Pulmonary artery endothelial cell (primary cell): ENCODE measurements at places on chromosomes 4 and X. TPM values are rescaled to one million over a fixed set of nuclear protein-coding genes. Genes with fewer than 3 reads are reported as not detected.
A peak's percentile ranks its signal among the peaks of the same experiment; 100 is the strongest.

DNA sequence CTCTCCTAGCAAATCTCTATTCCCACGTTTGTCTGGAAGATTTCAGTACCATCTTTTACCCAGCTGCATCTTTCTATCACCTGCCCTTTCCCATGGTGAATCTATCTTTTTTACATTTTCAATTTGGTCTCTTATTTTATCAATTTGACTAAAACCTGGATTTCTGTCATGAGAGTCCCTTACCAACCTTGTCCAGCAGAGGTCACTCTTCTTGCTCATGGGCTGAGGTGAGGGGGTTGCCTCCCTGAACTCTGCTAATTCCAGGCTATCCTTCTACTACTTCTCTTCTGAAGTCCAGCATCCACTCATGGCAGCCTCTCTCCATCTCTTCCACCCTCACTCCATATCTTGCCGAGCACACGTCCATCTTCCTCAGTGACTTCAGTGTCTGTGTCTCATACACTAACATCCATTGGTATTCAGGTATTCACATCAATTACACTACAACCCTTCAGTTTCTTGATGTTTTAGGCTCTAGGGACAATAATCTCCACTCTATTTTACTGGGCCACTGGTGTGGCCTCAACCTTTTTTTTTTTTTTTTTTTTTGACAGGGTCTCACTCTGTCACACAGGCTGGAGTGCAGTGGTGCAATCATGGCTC, 17.8 kb upstream of the ZNF827 start:
- no peak for DNase-seq

The EVC gene
- 17.8 and 33.4 TPM in 2 replicates for total RNA-seq

GRCh38 chr4:141486375-141486997, 149.9 kb upstream of the IL15 start:
- DNase-seq = no peak

The RTL3 gene
- total RNA-seq = not detected in 2 replicates

DNA sequence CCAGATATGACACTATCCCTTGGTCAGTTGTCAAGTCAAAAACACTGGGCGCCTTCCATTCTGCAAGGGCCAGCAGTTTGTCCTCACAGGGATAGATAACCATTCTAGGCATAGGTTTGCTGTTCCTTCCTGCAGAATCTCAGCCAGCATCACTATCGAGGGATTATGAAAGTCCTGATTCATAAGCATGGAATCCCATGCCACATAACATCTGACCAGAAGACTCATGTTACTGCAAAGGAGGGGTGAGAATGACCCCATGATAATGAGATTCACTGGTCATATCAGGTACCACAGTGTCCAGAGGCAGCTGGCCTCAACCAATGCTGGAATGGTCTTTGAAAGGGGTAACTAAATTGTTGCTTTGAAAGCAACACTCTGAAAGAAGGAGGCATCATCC, 84.7 kb downstream of the OTC start:
- DNase-seq = no peak

GRCh38 chr4:8316251-8316771, 46.8 kb downstream of the HTRA3 start:
- DNase-seq = no peak

The FAM241A gene
- 11.3 and 12.2 TPM in 2 replicates for total RNA-seq

The MAGEA10 gene
- not detected in 2 replicates for total RNA-seq

- DNase-seq = no peak
Observed at GRCh38 chr4:46909078-46909477, at the start of gene COX7B2. TSS of gene COX7B2 (minus strand) at chr4:46909245. CDS start at chr4:46735192, 174,053 bp downstream.

The AMOT gene
- 1.9 and 4.8 TPM in 2 replicates for total RNA-seq

- no peak for DNase-seq
Observed at GRCh38 chr4:112739442-112739841, 102.5 kb downstream of the LARP7 start.

The LIMCH1 gene
- 23.8 and 24.1 TPM in 2 replicates for total RNA-seq

DNA sequence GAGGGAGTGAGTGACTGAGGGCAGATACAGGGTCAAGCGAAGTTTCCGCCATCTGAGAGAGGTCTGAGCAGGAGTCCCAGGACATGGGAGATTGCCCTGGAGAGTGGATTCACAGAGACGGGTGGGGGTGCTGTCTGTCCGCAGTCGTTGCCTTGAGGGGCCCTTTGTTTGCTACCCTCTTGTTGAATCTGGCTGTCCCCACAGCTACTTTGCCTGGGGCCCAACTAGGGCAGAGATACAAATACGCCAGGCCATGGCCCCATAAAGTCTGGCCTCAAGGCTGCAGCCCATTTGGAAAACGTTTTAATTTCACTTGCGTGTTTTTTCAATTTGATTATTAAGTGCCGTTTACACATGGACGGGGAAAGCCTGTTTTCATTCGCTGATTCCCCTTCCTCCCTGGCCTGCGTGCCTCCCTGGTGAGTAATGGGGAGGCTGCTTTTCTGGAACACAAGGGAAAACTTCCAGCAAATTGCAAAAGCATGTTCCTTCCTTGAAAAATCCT, 134.4 kb downstream of the SMIM20 start:
- DNase-seq = peak; percentile 45

The ASB12 gene
- not detected in 2 replicates for total RNA-seq
